ENCODE measurements at places on chromosomes 6 and 20. TPM values are rescaled to one million over a fixed set of nuclear protein-coding genes. Genes with fewer than 3 reads are reported as not detected.

DNA sequence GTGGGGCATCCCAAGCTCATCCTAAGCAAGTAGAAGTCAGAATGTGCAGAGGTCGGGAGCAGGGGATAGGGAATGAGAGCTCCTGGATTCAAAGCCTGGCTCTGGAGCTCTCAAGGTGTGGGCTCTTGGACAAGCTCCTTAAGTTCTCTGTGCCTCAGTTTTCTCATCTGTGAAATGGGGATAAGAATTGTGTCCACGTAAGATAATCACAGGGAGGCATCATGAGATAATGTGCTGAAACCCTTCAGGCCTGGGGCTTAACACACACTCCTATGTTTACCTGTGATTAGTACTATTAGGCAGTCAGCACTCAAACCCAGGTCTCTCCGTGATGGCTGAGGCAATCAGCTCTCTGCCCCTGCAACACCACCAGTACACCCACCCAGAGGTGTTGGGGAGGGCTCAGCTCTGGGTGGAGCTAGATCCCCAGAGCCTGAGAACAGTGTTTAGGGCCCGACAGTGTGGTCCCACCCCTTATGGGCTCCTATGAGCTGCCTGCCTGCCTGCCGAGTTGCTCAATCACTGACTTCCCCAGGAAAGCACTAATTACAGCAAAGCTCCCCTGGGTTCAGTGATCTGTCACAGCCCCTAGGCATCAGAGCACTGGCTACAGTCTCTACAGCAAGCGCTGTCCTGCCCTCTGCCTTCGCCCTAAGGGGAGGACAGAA is 6.3 kb upstream of the SIRPA start:
- DNase-seq: no peak

DNA sequence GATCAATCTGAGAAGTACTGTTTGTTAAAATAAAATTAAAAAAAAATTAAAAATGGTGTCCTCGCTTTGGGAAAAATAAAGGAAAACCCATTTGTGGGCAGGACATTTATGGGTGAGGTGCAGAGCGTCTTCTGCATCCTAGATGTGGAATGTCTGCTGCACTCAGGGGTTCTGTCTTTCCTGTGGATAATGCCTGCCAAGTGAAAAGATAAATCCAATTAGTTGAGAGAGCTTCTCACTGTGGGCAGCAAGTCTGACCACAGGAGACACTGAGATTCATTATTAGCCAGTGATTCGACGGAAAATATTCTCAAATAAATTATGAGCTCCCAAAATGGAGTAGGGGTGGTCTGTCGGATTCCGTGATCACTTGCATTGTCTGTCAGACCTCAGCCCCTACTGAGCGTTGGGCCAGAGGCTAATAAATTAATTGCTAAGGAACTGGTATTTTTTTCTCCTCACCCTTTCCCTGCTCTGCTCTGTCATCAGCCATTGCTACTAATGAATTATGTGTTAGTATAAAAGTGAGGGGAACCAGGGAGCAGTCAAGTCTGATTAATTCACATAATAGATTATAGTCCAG is 10.0 kb downstream of the GMPR start:
- no peak for DNase-seq

GRCh38 chr6:128821116-128821515 is 61.8 kb upstream of the LAMA2 start:
- no peak for DNase-seq

GRCh38 chr6:6587696-6588063 is 840 bp upstream of the LY86 start:
- no peak for DNase-seq

ABHD12 gene
- 53.1 TPM for total RNA-seq

- peak; percentile 85 for DNase-seq
Observed at GRCh38 chr6:39137245-39137644, 22.3 kb upstream of the SAYSD1 start.

DNA sequence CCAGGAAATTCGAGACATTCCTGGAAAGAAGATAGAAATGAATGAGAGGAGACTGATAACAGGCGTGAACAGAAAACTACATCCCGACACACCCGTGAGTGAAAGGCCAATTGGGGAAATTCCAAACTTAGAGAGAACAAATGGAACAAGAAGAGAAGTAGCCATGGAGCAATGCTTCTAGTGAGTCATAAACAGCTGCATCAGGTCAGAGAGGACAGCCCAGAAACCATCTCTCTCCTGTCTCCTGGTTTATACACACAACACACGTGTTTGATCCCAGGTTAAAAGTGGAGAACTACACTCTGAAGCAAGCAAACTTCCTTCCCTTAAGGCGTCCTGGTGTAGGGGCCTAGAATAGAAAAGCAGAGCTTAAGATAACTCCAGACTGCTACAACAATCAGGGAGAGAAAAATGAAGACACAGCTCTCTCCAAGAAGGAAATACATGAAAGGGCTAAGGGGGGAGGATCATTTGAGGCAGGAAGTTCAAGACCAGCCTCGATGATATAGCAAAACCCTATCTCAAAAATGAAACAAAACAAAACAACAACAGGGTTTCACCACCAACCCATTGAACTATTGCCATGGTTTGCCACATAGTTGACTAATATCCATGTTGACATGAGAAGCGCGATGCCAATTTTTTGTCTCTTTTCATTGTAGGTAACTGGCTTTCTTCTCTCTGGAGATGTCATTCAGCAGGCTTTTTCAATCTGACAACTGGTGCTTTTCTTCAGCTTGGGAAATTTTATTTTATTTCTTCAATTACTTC is 26.9 kb downstream of the NRN1 start:
- no peak for DNase-seq

DNA sequence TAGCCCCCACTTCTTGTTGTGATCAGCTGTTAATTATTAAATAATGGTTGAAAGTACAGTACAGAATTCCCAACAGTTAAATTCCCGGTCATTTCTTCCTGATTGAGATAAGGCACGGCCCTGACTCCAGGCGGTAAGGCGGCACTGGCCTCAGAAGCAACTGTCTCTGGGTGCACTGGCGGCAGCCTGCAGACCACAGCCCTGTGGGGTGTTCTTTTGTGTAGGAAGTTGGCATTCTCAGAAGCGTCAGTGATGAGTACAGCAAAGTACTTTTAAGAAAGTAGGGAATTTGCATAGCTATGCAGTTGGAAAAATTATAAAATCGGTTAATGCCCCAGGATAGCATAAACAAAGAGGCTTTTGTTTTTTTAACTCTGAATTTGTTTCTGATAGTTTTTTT is 50.5 kb downstream of the SAMD5 start:
- DNase-seq: peak; percentile 62

- no peak for DNase-seq
Observed at GRCh38 chr6:98137391-98137790, 697.0 kb upstream of the POU3F2 start.

CABLES2 gene
- total RNA-seq: 7.8 TPM

DNA sequence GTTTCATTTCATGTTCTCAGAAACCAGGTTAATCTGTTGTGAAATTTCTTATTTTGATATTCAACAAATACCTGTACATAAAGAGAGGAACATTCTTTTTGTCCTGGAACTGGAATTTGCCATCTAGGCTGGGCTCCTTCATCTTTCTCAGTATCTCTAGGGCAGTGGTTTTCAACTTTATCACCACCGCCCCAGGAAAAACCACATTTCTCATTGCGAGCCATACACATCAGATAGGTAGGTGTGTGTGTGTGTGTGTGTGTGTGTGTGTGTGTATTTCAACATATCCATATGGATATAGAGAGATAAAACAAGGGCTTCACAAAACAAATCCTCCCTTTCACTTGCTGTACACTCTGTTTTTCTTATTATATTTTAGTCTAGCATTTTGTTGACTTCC is 24.1 kb downstream of the BFSP1 start:
- DNase-seq: no peak

NPEPL1 gene
- 29.7 TPM for total RNA-seq
